ENCODE measurements at places on chromosomes 5 and 9.

- peak overlapping the region; percentile 96 for H3K27ac ChIP-seq
- no peaks in the 10 kb centered on the region for H3K36me3 ChIP-seq
- H3K4me1 ChIP-seq = peaks cover 65% of the 10 kb centered on the region
- peak; percentile 15 for DNase-seq
Measured at GRCh38 chr9:131879181-131879910, 139.5 kb upstream of the RAPGEF1 start.

- DNase-seq = peak; percentile 15
- H3K27me3 ChIP-seq = peaks cover 5% of the 10 kb centered on the region
- H3K4me3 ChIP-seq = no peak overlapping the region
- H3K4me1 ChIP-seq = peaks cover 2% of the 10 kb centered on the region
Measured at GRCh38 chr9:136947028-136947891, 2.2 kb downstream of the C8G start.

GRCh38 chr5:6576861-6577501, 55.9 kb downstream of the NSUN2 start:
- peaks cover 4% of the 10 kb centered on the region for H3K36me3 ChIP-seq
- peaks cover 2% of the 10 kb centered on the region for H3K4me1 ChIP-seq

DNA sequence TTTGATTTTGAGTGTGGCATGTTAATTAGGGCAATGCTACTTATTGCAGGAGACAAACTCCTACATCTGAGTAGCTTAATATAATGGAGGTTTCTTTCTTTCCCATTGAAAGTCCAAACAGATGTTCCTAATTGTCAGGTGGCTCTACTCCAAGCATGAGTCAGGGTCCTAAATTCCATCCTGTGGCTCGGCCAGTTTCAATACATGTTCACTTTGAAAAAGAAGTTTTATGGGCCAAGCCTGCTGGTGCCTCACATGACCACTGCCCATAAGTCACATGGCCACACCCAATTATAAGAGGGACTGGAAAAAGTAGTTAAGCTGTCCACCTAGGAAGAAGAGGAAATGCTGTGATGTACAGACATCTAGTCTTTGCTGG, 170.4 kb downstream of the ARRDC3 start:
- H3K27ac ChIP-seq = no peak overlapping the region
- H3K4me3 ChIP-seq = no peak overlapping the region

DNA sequence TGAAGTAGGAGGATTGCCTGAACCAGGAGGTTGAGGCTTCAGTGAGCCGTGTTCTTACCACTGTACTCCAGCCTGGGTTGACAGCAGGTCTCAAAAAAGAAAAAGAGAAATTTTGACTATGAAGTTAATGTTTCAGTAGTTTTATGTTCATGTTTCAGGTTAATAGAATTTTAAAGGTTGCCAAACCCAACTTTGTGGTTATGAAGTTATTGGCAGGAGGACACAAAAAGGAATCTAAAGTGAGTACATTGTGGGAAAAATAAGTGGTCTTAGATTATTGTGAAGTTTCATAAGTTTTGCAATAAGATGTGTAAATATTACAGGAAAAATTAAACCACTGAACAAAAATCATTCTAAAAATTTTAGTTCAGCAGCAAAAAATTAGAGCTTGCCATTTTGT, 78.6 kb downstream of the GOLM1 start:
- H3K27ac ChIP-seq = no peak overlapping the region
- no peak for DNase-seq
- no peaks in the 10 kb centered on the region for H3K36me3 ChIP-seq
- peaks cover 1% of the 10 kb centered on the region for H3K27me3 ChIP-seq

- peaks cover 8% of the 10 kb centered on the region for H3K4me1 ChIP-seq
- H3K4me3 ChIP-seq = no peak overlapping the region
- peaks cover 4% of the 10 kb centered on the region for H3K27me3 ChIP-seq
- H3K36me3 ChIP-seq = no peaks in the 10 kb centered on the region
Measured at GRCh38 chr5:174328631-174329299, 283.3 kb downstream of the NSG2 start.
